ENCODE measurements at places on chromosomes 2 and 18. TPM values are rescaled to one million over a fixed set of nuclear protein-coding genes. Genes with fewer than 3 reads are reported as not detected.
A peak's percentile ranks its signal among the peaks of the same experiment; 100 is the strongest.

Gene IL37
- total RNA-seq, result not detected

Gene NCKAP5
- total RNA-seq, result not detected

- DNase-seq, result no peak
Observed at GRCh38 chr2:23386339-23387220, 1.6 kb downstream of the KLHL29 start.

Gene LRRTM4
- not detected for total RNA-seq

Gene ESCO1
- total RNA-seq, result 19.3 TPM

- DNase-seq, result no peak
Observed at GRCh38 chr18:21361307-21361880, 119.4 kb downstream of the GREB1L start.

Gene TCF23
- total RNA-seq, result not detected

- no peak for DNase-seq
Observed at GRCh38 chr2:225630824-225631533, 231.5 kb downstream of the NYAP2 start.

Gene CKAP2L
- 19.1 TPM for total RNA-seq

Gene HOXD13
- not detected for total RNA-seq

GRCh38 chr2:48984922-48985321, 169.4 kb downstream of the FSHR start:
- DNase-seq, result no peak

GRCh38 chr2:168455645-168456520, at the start of gene CERS6:
Gene CERS6, plus strand, starts transcription at chr2:168456272. Its CDS starts 177 bp downstream, at chr2:168456449.
- DNase-seq, result peak; percentile 69

- DNase-seq, result no peak
Observed at GRCh38 chr2:37827455-37827854, 97.6 kb upstream of the RMDN2 start.

Gene DLGAP1
- total RNA-seq, result 0.07 TPM

DNA sequence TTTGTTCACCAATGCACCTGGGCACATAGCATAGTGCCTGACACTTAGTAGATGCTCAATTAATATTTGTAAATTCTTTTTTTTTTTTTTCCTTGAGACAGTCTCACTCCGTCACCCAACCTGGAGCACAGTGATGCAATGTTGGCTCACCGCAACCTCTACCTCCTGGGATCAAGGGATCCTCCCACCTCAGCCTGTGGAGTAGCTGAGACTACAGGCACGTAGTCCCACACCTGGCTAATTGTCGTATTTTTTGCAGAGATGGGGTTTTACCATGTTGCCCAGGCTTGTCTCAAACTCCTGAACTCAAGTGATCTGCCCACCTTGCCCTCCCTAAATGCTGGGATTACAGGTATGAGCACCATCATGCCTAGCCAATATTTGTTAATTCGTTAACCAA, 23.2 kb upstream of the LPIN2 start:
- DNase-seq, result no peak

Gene ANKRD30BL
- not detected for total RNA-seq

Gene SP140
- 111 TPM for total RNA-seq

- no peak for DNase-seq
Observed at GRCh38 chr2:52365946-52366345, 1334.0 kb upstream of the NRXN1 start.

DNA sequence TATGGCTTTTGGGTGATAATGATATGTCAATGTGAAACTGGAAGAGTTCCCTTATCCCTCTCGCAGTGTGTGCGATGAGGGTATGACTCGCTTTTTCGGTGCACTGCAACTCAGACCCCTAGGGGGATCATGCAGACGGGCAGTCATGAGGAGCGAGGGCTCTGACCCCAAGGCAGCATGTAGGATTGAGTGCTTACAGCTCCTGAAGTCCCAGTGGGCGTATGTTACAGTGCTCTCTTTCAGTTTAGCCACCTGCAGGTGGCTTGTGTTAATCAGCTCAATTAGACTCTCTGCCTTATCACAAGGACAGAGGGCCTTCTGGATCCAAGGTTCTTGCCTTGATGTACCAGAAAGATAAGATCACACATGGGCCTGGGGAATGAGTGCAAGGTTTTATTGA, 1269.9 kb upstream of the GYPC start:
- no peak for DNase-seq

All from CD8-positive, alpha-beta memory T cell (primary cell).